Stimulated activated naive CD4-positive, alpha-beta T cell treated with Interleukin-2 at 50 U/mL for 16 hours (primary cell): ENCODE measurements at places on chromosomes 4 and X.

- no peak for DNase-seq
Observed at GRCh38 chrX:4277122-4277521, 563.7 kb upstream of the PRKX start.

DNA sequence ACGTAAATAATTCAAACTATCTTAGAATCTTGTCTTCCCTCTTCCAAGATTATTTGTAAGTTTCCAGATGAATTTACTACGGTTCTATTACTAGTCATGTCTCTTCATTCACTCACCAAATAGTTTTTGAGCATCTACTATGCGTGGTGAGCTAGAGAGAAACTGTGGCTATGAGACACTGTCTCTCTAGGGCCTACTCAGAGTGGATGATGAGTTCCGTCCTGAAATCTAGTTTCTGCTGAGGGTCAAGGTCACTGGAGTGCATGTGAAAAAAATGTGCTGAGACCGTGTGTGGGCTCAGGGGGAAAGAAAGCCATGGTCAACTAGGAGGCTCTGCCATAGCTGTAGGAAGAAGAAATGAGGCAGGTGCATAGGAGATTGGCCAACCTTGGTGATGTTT lies 320.2 kb upstream of the GATB start:
- DNase-seq: no peak

DNA sequence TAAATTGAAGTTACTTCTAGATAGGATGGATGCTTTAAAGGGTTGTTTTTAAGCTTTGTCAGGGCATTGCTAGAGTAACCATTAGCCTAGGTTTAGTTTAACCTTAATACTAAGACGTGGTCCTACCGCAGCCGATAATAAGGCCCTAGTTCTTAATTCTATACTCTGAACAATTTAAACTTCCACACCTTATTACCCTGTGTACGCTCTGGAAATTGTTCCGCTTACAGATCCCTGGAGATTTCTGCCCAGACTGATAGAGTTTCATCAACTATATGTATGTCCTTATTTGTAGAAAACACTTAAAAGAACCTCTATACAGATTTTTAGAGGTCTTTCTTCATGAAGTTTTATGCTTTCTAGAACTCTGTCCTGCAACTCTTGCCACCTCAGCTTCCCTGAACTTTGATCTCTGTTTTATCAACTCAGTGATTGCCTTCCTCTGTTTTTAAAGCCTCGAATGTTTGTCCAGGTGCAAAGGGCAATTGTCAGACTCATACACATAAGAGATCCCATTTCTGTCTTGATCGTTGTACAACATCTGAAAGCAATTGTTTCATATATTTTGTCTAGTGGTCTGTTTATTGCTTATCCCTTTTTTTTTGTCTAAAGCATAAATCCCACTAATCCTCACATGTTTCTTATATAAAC lies 71.1 kb upstream of the VCX start:
- no peak for DNase-seq

GRCh38 chr4:24642981-24643547 lies 58.7 kb upstream of the DHX15 start:
- no peak for DNase-seq
